ENCODE measurements at places on chromosomes 6 and 20.

- no peak for DNase-seq
These were observed 75.1 kb downstream of the MYO6 start for GRCh38 chr6:75824160-75824559.

DNA sequence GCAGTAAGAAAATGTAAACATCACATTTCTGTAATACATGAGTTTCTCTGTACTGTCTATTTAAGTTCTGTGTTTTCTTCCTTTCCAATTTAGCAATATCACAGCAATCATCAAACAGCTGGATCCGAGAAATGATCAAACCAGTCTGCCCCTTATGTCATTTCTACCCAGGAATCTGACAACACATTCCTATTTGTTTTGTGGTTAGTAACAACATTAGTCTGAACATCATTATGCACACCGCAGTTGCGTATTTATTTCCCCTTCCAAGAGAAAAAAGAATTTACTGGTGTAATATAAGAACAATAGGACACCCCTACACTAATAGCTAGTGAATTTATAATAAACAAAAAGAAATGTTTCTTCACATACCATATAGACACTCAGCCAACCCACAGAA lies 179.5 kb downstream of the BTBD9 start:
- no peak for DNase-seq

DNA sequence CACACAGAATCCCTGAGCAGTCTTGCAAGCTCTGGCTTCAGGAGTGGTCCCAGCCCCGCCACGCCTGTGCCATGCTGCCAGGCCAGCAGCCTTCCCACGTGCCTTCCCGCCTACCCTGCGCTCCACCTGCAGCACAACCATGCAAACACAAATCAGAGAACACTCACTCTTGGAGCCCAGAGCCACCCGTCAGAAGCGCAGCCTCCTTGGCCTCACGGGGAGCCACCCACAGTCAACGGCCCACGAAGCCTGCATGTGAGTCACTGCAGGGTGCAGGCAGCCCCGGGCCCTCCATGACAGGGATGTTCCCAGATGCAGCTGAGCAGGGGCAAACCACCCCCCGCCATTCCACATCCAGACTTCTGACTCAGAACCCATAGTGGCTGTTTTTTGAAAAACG lies 217.0 kb downstream of the DLL1 start:
- DNase-seq, result no peak

GRCh38 chr6:134539865-134540323 lies 222.0 kb upstream of the SGK1 start:
- no peak for DNase-seq

DNA sequence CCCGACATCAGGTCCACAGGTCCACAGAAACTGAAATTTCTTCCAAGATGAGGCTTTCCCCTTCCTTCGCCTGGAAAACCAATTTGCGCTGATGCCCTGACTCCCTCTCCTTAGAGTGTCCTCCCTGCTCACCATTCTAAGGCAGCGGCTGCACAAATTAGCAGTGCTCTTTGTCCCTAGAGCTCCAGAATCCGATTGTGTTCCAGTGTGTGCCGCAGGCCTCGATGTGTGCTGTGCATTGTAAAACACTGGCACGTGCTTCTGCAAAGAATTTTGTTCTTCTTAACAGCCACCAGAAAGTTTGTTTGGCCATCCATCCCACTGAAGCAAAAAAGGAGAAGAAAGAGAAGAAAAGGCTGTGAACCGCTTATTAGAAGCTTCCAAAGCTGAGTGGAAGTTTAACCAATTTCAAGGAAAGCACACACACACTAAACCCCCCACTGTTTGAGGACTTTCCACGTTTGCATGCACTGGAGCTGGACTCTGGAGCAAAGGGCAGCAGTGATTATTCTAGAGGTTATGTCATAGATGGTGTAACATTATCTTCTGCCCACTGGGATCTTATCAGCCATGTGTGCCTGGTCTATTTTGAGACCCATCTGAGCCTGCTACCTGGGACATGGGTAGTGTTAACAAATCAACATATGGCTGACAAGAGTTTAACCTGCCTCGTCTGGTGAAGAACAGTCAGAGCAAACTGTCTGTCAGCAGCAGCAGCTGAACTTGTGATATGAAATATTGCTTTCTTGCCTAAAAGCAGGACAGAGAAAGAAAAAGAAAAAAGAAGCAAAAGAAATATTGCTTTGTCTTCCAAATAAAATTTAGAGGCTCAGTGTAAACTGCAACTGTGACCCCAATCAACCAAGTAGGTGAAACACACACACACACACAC lies 64.9 kb upstream of the RREB1 start:
- no peak for DNase-seq

- no peak for DNase-seq
These were observed 101.0 kb upstream of the MPC1 start for GRCh38 chr6:166483573-166484250.

GRCh38 chr6:104829183-104829958 lies 30.3 kb downstream of the HACE1 start:
- no peak for DNase-seq

DNA sequence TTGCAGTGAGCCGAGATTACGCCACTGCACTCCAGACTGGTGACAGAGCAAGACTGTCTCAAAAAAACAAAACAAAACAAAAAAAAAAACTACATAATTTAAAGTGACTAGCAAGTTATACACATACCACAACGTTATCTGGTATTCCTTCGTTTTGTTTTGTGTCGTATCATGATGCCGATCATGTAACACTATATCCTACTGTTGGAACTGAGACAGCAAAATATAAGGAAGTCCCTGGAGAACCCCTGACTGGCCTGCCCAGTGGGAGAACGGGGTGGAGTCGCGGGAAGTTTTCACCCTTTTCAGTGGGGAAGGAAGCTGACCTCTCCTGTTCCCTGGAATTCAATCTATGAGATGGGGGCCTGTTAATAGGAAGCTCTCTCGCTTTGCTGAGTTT lies 15.1 kb downstream of the SOX4 start:
- no peak for DNase-seq

DNA sequence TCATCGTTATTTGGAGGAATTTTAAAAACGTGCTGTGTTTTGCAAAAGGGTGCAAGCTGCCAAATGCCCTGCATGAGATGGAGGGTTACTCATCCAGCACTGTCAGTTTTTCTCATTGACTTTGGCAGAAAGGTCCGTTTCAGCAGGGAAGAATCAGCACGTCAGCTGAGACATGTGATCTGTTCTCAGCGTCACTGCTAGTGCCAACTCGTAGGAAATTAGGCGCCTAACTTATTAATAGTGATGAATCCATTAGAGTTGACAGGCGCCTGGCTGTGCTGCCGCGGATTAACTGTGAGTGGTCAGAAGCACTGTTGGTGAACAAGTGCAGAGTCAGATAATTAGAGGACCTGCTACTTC lies 175.5 kb upstream of the FOXQ1 start:
- no peak for DNase-seq

DNA sequence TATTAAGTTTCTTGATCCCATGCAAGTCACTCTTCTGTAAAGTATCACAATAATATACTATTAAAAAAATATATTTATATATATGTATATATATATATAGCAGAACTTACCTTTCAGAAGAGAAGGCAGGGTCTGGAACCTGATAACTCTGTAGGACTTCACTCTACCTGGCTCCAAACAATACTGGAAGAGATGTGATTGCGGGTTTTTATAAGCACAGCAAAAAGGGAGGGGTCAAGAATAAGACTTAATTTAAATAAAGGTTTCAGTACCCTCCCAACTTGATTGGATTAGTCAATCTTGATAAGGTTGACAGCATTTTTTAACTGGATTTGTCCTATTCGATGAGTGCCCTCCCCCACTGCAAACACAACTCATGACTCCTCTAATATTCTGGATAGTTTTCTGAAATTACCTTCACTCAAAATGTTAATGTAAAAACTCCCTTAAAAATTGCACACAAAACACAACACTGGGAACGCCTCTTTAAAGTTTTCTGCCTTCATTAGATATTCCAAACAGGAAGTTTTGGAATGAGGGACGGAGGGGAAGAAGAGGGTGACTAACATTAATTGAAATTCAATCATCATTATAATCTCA lies 4.0 kb upstream of the ZNF217 start:
- no peak for DNase-seq

- DNase-seq, result no peak
These were observed 281.2 kb upstream of the SUPT3H start for GRCh38 chr6:45658958-45659357.

GRCh38 chr6:45535933-45536332 lies 158.2 kb upstream of the SUPT3H start:
- no peak for DNase-seq

DNA sequence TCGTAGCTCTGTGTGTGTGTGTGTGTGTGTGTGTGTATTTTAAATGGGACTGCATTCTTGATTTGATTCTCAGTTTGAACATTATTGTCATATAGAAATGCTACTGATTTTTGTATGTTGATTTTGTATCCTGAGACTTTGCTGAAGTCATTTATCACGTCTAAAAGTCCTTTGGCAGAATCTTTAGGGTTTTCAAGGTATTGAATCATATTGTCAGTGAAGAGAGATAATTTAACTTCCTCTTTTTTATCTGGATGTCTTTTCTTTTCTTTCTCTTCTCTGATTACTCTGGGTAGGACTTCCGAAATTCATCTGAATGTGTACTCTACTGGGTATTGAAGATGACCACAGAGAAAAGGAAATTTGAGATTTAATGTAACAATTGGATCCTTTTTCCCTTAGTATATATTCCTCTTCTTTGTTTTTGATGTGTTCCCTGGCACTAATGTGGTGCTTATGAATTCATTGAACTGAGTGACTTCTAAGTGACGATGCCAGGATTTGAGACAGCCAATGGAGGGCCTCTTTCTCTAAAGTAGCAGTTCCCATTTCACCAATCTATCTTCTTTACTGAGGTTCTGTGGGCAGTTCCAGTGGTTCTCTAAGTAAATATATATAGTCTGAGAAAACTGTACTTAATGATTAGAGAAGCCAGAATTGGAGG lies 47.6 kb downstream of the TNFAIP3 start:
- DNase-seq, result no peak

GRCh38 chr6:106630366-106630765 lies 988 bp downstream of the QRSL1 start:
- DNase-seq, result no peak

- DNase-seq, result no peak
These were observed 209.0 kb upstream of the CITED2 start for GRCh38 chr6:139583420-139583819.

- no peak for DNase-seq
These were observed 46.3 kb upstream of the PLN start for GRCh38 chr6:118501765-118502164.

DNA sequence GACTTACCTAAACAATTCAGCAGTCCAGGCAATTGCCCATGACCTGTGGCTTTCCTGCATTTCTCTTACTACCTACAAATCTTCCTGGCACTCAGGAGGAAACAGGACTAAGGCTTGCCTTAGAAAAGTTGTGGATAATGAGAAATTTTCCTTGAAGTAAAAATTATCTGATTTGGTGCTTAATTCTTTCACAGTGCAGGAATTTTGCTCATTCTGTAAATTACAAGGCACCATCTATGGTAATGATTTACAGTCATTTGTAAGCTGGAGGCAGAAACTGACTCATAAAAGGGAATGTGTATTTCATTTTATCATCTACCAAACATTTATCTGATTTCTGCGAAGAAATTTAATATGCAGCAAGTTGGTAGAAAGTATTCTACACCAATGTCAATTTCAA lies 211.5 kb upstream of the FKBP1C start:
- no peak for DNase-seq

GRCh38 chr6:7136859-7137334 lies 29.1 kb downstream of the RREB1 start:
- no peak for DNase-seq

DNA sequence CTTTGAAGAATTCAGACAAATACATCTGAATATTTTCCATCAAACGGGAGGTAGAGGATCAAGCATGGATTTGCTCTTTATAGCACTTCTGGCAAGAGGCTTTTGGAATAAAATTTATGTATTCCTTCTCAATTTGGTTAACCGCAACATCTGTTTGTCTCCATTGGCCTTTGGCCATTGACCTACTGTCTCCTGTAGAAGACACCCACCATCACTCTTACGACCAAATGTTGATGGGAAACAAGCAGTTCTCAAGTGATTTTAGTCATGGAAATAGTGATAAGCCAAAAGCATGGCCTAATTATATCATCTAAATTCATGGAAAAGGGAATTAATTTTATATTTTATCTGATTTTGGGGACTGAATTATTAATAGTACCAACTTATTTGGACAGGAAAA lies 591.9 kb downstream of the CD109 start:
- no peak for DNase-seq

GRCh38 chr6:44738601-44739146 lies 351.2 kb downstream of the CDC5L start:
- DNase-seq, result no peak

DNA sequence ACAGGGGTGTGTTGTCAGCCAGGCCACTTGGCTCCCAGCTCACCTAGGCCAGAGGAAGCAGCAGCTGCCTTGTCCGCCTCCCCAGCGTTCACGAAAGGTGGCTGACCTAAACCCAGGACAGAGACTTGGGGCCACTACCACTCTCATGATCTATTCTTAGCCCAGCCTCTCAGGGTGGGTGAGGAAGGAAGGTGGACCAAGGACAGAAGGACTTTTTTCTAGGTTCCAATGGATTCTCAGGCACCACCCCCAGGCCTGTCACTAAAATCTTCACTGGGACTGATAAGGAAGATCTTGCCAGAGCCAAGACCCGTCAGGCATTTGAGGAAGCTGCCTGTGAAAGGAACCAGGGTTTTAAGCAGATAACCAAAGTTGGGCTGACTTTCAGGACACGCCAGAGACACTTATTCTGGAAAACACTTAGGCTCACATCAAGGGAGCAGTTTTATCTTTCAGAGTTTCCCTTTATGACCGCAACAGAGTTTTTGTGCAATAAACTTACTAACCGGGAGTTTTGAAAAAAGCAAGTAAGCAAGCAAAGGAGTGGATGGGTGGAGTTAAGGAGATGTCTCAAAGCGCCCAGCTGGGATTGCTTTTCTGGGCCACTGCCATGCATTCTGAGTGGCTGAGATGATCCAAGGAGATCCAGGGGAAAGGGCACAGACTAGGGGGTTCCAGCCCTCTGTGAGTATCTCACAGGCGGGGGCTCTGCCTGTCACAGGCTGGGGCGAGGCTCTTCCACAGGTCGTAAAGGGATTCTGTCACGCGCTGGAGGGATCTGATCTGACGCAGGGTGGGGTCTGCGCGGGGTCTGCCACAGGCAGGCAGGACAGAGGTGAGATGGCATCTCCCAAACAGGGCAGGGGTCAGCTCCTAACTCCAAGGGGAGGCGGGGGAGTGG lies 989 bp downstream of the FITM2 start:
- DNase-seq, result no peak

DNA sequence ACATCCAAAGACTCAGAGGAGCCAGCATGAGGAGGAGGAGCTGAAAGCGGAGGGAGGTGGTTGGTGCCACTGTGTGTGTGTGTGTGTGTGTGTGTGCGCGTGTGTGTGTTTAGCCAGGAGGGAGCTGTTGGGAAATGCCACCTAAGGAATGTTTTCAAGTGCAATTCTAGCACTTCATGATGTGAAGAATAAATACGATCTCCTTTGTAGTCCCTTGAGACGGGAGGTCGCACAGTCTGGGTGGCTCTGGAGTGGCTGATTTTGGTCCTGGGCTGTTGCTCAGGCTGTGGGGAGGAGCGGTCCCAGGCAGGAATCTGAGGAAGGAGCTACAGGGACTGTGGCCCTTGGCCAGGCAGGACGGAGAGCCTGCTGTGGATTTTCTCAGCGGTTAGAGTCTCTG lies 93.7 kb downstream of the PPP1R14C start:
- DNase-seq, result no peak

- DNase-seq, result no peak
These were observed 13.6 kb downstream of the POU3F2 start for GRCh38 chr6:98847779-98848538.

- DNase-seq, result no peak
These were observed 164.8 kb downstream of the TFAP2C start for GRCh38 chr20:56793916-56794315.

GRCh38 chr6:79134699-79135474 lies 56.8 kb upstream of the PHIP start:
- DNase-seq, result no peak

- no peak for DNase-seq
These were observed 642 bp downstream of the EEF1A2 start for GRCh38 chr20:63497946-63498935.

Data from esophagus squamous epithelium (tissue), 5 donors.